ENCODE measurements at places on chromosomes 1 and 21. TPM values are rescaled to one million over a fixed set of nuclear protein-coding genes. Genes with fewer than 3 reads are reported as not detected.

Gene ELF3
- total RNA-seq = 0.13 TPM

Gene RBM11
- total RNA-seq = not detected

Gene LRRC38
- total RNA-seq = 1.4 TPM

Gene SV2A
- 3.3 TPM for total RNA-seq

Gene IFNLR1
- total RNA-seq = not detected

Gene PTPN22
- 0.49 TPM for total RNA-seq

Gene KANK4
- total RNA-seq = not detected

Gene RNU1-2
- total RNA-seq = 6,751 TPM

Gene NCAM2
- 5.8 TPM for total RNA-seq

Gene IL20
- not detected for total RNA-seq

Gene SPRR2G
- not detected for total RNA-seq

Gene TMEM82
- total RNA-seq = not detected

Gene LRRC71
- 0.19 TPM for total RNA-seq

Gene LCA5L
- 0.57 TPM for total RNA-seq

All from bladder microvascular endothelial cell (primary cell).